ENCODE measurements at places on chromosomes 16 and 17.

DNA sequence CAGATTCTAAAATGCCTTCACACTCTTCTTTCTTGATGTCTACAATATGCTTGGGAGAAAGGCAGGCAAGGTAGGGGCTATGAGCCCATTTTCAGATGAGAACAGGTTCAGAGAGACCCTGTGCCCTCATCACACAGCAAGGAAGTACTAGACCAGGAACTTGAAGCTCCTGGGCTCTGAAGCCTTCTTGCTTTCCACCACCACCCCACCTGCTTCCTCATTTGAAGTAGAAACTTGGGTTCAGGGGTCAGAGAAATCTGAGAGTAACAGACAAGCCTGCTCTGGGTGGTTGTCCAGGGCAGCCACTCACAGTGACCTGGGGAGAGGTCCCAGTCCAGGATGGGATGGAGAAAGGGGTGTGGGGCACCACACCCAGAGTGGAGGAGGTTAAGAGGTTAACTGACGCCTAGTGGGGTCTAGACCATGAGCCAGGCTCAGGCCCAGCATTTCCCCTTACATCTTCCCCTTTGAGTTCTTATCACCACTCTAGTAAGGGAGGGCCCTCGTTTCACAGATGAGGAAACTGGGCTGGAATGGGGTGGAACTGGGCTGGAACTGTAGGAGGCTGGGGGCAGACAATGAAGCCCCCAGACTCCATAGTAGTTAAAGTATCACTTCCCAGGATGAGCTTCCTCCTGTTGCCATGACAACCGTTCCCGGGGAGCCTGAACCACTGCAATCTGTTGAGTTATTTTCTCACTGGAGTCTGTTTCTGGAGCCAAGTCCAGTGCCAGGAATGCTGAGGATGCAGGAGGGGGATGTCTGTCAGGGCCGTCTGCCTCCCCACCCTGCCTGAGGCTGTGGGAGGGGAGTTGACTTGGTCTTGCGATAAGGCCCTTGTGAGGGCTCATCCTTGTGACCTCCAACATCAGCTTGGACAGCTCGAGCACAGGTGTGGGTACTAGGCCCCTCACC is 16.2 kb upstream of the PHF12 start:
- peak; percentile 35 for DNase-seq

- DNase-seq: no peak
Observed at GRCh38 chr16:26642047-26642664, 424.6 kb upstream of the C16orf82 start.

GRCh38 chr16:59913666-59914065 is 1179.5 kb upstream of the GOT2 start:
- no peak for DNase-seq

- no peak for DNase-seq
Observed at GRCh38 chr17:30422171-30422570, 43.4 kb downstream of the CPD start.

DNA sequence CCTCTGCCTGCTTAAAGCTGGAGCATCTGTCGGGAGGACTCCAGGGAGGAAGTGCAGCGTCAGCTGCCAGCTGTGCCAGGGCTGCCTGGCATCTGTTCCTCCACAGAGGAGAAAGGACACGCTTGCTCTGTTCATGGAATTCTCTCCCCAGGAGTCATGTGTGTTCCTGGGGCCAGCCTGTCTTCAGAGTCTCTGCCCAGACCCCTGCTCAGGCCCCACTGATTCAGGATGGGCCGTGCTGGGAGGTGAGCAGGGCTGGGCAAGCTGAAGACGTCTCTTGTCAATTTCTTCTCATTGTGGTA is 24.2 kb downstream of the CRISPLD2 start:
- no peak for DNase-seq

DNA sequence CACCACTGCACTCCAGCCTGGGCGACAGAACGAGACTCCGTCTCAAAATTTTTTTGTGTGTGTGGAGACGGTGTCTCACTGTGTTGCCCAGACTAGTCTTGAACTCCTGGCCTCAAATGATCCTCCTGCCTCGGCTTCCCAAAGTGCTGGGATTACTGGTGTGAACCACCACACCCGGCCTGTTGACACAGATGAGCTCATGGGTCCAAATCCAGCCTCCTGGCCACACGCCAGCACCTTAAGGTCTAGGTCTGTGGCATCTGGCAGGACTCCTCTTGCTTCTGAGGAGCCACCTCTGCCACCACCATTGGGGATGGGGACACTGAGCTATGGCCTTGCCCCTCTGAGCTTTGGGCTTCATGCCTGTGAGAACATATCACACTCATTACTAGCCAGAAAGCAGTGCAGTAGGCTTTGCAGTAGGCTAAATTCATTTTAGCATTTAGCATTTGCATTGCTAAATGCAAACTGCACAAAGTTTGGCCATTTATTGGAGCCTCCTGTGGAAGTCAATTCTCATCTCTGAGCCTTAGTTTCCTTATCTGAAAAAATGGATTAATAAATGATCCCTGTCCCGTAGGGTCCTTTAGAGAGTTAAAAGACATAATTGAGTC is 5.5 kb upstream of the CDIPT start:
- no peak for DNase-seq

- no peak for DNase-seq
Observed at GRCh38 chr17:28499684-28500357, 6.3 kb upstream of the FOXN1 start.

- DNase-seq: no peak
Observed at GRCh38 chr16:7615565-7615964, 282.9 kb downstream of the RBFOX1 start.

GRCh38 chr17:48022901-48023300 is 14.7 kb downstream of the COPZ2 start:
- DNase-seq: no peak

GRCh38 chr16:5575121-5575520 is 477.5 kb upstream of the EEF2KMT start:
- no peak for DNase-seq

DNA sequence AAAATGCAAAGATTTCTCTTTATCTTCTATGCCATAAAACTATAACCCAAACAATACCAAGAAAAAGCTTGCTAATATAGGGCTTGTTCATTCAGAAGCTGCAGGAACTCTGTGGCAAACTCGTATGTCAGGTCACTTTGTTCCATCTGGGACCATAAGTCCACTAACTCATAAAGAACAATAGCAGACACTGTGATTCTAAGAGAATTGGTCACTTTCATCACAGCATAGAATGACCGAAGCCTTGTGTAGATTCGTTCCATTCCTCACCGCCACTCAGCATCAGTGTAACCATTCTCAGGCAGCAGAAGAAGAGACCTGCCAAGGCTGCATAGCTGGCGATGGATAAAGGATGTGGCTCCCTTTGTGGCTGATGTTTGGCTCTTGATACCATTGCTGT is 30.3 kb upstream of the VAT1L start:
- no peak for DNase-seq

GRCh38 chr17:17541640-17542001 is 45.4 kb upstream of the RASD1 start:
- no peak for DNase-seq

- DNase-seq: no peak
Observed at GRCh38 chr17:29094101-29094708, 51.3 kb downstream of the PIPOX start.

DNA sequence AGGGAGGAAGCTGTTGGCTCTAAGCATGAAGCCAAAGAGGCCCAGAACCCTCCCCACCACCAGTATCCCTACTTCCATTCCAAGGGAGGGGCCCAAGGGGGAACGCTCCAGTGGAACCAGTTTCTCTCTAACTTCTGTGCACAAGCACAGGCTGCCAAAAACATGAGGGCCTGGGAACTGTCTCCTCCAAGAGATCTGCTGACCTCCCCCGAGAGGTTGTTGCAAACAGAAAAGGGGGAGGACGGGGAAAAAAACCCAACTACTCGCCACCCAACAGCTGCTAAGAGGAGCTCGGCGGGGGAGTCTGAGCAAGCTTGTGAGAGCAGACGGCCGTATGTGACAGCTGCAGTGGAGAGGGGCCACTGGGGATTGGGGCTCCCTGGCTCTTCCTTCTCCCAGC is 15.7 kb upstream of the SLC35B1 start:
- DNase-seq: no peak

DNA sequence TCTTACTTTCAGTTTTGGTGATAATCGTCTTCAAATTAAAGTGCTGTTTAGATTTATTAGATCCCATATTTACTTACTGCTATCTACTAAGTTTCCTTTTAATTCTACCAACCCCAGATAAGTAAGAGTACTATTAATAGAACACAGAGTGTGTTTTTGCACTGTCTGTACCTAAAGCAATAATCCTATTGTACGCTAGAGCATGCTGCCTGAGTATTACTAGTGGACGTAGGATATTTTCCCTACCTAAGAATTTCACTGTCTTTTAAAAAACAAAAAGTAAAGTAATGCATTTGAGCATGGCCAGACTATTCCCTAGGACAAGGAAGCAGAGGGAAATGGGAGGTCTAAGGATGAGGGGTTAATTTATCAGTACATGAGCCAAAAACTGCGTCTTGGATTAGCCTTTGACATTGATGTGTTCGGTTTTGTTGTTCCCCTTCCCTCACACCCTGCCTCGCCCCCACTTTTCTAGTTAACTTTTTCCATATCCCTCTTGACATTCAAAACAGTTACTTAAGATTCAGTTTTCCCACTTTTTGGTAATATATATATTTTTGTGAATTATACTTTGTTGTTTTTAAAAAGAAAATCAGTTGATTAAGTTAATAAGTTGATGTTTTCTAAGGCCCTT is 56.8 kb downstream of the HLF start:
- DNase-seq: no peak

GRCh38 chr16:8519179-8519578 is 71.1 kb downstream of the TMEM114 start:
- DNase-seq: no peak

- DNase-seq: no peak
Observed at GRCh38 chr17:15507896-15508295, 40.5 kb upstream of the CDRT4 start.

DNA sequence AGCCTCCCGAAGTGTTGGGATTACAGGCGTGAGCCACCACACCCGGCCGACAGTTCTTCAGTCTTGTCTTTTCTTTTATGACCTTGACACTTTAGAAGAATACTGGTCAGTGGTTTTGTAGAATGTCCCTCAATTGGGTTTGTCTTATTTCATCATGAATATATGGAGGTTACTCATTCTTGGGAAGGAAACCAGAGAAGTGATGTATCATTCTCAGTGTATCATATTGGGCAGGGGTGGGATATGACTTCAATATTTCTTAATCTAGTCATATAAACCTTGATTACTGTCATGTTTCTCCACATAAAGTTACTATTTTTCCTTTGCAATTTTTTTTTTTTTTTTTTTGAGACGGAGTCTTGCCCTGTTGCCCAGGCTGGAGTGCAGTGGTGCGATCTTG is 36.9 kb downstream of the SNTB2 start:
- DNase-seq: no peak

GRCh38 chr16:8374586-8375231 is 215.6 kb downstream of the TMEM114 start:
- no peak for DNase-seq

DNA sequence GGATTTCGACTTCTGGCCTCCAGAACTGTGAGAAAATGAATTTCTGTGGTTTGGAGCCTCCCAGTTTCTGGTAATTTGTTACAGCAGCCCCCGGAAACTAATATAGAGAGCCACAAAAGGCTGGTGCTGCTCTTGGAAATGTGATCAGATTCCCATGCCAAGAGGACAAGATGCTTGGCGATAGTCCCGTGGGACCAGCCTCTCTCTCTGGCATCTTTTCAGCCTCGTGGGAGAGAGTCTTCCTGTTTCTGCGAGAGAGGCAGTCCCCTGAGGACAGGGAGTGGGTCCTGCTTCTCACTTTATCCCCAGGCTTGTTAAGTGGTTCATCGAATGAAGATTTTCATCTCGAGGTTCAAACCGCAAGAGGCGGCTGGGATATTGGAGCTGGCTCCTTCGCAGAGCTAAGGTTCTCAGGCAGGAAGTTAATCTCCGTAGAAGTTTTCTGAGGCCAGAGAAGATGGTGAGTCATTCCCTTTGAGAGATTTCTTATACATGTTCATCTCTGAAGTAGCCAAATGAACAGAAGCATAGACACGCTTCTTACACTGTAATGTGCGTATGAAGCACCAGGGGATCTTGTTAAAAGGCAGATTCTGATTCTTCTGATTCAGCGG is 211.6 kb upstream of the SDK2 start:
- DNase-seq: no peak

All from suppressor macrophage treated with lipopolysaccharide for 1 hour (primary cell).